CD4-positive, alpha-beta T cell treated with Interleukin-1 beta for 1 hour (primary cell): ENCODE measurements at places on chromosomes 2 and 18.

- no peak for DNase-seq
These were observed 449.2 kb upstream of the DCC start for GRCh38 chr18:51890762-51891161.

GRCh38 chr2:218010140-218010983 lies 7.6 kb upstream of the TNS1 start:
- DNase-seq = peak; percentile 24

DNA sequence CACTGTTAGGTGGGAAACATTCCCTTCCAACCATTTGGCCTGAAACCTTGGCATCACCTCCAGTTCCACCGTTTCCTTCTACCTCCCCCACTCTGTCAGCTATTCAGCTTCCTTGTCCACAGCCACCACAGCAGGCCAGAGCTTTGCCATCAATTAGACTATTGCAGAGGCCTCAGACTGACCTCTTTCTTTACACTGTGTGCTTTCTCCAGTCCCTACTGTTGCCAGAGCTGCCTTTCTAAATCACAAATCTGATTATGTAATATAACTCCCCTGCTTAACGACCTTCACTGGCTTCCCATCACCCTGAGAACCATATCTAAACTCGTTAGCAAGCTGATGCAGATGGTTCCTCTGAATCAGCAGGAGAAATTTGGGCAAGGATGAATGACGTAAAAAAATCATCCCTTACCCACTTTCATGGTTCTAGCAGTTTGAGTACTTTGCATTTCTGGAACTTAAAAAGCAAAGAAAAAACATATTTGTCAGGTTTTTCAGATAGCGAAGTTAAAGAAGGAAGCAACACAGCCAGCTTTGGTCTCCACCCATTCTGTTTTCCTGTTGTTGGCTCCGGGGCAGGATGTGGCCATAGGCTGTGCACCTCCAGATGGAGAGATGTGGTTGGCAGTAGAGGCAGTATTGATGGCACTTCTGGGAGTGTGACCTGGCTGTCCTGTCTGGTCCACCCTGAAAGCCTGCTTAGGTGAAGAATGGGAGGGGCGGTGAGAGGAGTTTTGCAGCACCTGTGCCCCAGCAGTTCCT lies 422.1 kb downstream of the PARD3B start:
- peak; percentile 56 for DNase-seq

DNA sequence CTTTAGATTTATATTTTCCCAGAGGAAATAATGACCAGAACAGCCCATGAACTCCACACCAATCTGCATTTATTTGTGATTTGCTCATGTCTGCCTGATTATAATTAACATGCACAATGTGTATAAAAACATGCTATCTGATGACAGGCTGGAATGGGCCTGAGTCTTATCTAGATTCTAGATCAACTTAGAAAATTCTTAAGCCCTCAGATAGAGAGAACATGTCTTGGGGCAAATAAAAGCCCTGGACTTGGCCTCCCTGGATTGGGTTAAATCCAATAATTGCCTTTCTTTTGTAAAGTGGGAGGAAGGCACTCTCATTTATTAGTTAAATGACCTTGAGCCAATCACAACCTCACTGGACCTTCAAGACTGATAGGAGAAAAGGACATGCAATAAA lies 61.8 kb downstream of the EVA1A start:
- DNase-seq = no peak

DNA sequence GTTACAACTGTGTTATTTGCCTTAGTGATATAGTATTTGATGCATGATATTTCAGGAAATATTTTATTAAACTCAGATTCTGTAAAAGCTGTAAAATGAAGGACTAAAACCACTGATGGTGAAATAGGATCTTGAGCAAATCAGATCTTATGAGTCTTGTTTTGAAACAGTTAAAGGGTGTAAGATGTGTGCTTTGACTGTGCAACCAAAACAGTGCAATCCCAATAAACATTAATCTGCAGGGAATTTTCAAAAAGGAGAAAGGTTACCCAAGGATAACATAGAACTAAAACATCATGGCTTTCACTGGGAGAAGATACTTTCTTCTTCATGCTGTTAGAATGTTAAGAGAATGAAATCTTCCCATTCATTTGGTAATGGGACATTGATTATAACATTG lies 378.7 kb downstream of the PARD3B start:
- DNase-seq = no peak

DNA sequence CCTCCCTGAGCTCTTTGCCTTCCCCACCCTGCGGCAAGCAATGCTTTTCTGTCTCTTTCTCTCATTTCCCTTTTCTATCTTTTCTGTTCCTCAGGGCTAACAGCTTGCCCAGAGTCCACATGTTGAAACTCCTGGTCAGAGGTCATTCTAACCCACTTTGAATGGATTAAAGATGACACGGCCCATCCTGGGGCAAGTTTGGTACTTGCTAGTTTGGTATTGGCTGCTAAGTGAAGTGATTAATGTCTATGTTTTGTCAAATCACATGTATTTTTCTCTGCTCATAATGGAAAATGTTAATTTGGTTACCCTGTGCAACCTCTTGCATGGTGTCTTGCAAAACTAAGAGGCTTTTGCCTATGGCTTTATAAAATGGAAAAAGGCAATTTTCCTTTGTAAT lies 960.2 kb downstream of the CNTNAP5 start:
- DNase-seq = no peak

DNA sequence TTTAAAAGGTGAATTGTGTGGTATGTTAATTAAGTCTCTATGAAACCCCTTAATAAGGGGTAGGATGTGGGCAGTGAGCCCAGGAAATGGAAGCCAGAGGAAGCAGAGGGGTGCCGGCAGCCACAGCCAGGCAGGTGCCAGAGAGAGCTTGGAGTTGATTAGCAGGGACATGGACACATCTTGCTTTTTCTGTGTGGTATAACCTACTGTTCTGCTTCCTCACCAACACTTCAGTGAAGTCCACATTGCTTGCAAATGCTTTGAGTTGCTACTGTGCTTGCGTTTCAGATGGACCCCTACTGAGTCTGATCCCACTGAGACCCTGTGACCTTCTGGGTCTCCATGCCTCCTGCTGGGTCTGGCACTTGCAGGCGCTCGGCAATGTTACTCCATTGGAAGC lies 30.3 kb upstream of the ARHGEF4 start:
- no peak for DNase-seq

- no peak for DNase-seq
These were observed 2.8 kb downstream of the HDAC4 start for GRCh38 chr2:239397931-239398471.

GRCh38 chr18:47969816-47970215 lies 39.4 kb upstream of the SMAD2 start:
- no peak for DNase-seq

GRCh38 chr2:184860744-184861143 lies 262.4 kb downstream of the ZNF804A start:
- DNase-seq = no peak

GRCh38 chr2:71207601-71208000 lies 19.3 kb downstream of the PAIP2B start:
- no peak for DNase-seq

DNA sequence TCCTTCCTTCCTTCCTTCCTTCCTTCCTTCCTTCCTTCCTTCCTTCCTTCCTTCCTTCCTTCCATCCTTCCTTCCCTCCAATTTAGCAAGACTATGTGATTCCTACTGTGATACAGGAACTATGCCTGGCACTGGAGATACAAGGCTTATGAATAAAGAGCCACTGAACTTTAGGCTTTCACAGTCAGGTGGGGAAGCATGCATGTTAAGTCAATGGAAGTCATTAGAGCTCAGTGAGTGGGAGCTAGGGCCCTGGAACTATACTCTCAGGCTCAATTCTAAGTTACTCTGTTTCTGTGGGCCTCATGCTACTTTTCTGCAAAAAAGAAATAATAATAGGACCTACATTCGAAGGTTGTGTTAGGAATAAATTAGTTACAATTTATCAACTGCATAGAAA lies 527.6 kb upstream of the ZEB2 start:
- DNase-seq = no peak

DNA sequence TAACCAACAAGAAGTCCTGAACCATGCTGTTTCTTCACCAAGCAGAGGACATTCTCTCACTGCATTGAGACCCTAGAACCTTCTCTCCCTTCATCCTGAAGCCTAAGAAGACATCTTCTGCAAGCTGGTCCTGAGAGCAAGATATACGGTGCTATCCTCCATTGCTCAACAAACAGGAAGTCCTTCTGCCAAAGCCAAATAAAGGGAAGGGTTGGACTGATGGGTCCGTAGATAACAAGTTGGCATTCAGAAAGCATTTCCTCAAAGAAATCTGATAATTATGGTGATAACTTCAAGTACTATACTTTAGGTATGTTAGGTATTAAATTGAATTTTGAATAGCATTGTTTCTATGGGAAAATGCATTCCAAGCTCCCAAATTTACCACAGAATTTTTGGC lies 23.3 kb downstream of the GRB14 start:
- no peak for DNase-seq

- DNase-seq = no peak
These were observed 249.4 kb upstream of the FAM98A start for GRCh38 chr2:33848486-33848885.

DNA sequence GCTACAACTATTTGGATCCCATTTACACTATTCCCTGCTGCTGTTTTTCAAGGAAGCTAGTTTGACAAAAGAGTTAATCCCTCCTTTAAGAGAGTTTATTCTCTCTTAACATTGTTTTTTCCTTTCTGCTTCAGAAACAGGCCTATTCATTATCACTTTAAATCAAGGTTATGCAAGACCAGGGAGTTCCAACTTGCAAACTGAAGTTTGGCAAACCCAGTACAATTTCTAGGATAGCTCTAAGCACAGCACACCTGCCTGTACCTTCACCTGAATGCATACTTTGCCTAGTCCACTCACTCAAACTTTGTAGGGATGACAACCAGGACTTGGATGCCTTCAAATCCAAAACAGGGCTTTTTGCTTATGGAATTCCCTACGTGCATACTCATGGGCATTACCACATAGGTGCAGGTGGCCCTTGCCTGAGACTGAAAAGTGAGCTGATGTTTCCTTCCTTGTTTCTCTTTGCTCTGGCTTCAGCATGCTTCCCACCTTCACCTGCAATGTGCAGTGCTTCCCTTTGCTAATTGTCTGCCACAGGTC lies 193.8 kb upstream of the MMADHC start:
- DNase-seq = no peak

- DNase-seq = no peak
These were observed 1.7 kb downstream of the ACVR2A start for GRCh38 chr2:147846412-147847081.

DNA sequence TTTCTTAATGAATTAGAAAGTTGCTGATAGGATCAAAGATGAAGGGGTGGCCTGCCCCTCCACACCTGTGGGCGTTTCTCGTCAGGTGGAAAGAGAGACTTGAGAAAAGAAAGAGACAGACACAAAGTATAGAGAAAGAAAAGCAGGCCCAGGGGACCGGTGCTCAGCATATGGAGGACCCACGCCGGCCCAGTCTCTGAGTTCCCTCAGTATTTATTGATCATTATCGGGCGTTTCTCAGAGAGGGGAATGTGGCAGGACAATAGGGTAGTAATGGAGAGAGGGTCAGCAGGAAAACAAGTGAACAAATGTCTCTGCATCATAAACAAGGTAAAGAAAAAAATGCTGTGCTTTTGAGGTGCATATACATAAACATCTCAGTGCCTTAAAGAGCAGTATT lies 144.3 kb downstream of the CCDC102B start:
- DNase-seq = no peak

DNA sequence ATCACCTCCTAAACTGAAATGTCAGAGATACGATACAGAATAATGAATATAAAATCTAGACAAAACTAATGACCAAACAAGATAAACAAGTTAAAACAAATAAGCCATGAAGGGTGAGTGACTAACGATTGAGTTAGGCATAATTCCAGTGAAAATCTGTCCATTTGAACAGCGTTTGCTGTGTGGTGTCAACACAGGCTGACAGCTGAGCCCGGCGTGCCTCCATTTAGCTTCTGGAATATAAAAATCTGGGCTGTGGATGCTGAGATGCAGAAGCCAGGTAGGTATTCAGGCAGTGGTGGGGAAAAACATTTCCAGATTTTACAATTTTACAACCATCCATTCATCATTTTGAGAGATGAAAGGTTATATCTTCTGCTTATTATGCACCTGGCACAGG lies 2041.4 kb upstream of the CELF4 start:
- no peak for DNase-seq

DNA sequence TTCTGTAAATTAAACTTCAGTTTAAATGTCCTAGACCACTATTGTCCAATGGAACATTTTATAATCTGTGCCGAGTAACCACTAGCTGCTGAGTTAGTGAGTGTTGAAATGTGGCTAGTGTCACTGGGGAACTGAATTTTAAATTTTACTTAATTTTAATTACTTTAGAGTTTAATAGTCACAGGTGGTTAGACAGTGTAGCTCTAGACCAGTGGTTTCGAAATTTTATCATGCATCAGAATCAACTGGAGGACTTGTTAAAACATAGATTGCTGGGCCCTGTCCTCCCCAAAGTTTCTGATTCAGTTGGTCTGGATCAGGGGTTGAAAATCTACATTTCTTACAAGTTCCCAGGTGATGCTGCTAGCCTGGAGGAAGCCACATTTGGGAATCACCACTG lies 110.4 kb downstream of the FMNL2 start:
- DNase-seq = no peak

- no peak for DNase-seq
These were observed 234.4 kb upstream of the PXDN start for GRCh38 chr2:1978706-1979105.

DNA sequence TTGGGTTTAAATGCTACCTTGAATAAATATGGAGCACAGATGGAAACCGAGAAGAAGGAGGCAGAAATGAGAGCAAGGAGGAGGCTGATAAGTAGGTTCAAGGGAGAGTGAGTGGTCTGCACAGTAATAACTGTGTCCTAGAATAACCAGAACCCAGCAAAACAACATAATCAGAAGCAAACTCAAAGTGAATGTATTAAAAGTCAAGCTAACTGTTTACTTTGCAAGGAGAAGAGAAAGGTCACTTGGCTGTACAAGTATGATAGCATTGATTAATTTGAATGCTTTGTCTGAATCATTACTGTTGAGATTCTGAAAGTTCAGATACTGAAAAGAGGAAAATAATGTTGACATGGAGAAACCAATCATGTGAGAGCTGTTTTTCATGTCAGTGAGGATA lies 258.8 kb downstream of the PLCL1 start:
- no peak for DNase-seq

DNA sequence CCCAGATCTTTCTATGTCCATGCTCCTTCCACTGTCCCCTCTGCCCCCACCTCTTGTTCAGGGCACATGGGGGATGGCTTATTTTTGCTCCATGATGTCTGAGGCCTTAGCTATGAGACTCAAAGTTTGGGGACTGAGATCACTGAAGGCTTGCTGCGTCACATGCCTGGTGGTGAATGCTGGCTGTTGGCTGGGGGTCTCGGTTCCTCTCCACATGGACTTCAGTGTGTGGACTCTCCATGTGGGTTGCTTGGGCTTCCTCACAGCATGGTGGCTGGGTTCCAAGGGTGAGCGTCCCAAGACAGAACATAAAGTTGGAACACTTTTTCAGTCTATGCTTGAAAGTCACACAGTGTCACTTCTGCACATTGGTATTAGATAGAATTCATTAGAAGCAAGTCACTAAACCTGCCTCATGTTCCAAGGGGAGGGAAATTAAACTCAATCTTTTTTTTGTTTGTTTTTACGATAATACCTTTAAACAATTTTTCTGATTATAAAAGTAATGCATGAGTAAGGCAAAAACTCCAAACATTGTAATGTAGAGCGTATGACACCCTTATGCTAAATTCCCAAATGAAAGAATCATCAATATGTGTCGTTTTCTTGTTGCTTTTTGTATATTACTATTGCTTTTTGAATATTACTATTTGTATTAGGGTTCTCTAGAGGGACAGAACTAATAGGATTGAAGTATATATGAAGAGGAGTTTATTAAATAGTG lies 111.7 kb downstream of the MYCN start:
- no peak for DNase-seq
